ENCODE measurements at places on chromosomes 4 and X.

GRCh38 chrX:150635952-150636351 lies 57.2 kb upstream of the MTMR1 start:
- no peak for DNase-seq

DNA sequence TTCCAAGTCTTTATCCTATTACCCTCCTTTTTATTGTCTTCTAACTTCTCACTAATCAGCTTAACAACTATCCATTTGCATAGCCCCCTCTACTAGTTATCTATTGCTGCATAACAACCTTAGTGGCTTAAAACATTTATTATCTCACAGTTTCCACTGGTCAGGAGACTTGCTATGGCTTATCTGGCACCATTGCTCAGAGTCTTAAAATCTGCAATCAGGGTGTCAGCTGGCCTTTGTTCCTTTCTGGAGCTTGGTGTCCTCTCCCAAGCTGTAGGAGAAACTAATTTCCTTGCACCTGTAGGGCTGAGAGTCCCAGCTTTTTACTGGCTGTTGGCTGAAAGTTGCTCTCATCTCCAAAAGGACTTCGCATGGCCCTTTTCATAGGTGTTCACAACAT lies 137.0 kb upstream of the SMIM31 start:
- DNase-seq, result no peak

DNA sequence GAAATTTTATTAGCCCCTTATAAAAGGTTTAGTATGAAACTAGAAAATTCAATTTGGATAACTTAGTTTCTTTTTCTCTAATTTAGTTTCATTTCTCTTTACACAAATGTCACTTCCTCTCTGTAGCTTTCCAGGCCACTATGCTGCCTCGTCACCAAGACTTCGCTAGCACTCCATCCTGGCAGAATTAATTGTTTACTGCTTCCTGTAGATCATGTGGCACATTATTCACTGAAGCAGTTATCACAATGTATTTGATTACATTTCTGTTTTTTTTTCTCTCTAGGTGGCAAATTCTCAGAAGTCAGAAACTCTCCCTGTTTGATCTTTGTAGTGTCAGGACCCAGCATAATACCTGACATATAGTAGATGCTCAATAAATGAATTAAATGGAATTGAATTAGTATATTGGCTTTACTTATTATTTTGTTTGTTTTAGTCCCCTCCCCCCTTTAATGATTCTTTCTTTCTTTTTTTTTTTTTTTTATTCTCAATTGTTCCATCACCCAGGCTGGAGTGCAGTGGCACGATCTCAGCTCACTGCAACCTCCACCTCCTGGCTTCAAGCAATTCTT lies 9.3 kb upstream of the SAT1 start:
- DNase-seq, result no peak

DNA sequence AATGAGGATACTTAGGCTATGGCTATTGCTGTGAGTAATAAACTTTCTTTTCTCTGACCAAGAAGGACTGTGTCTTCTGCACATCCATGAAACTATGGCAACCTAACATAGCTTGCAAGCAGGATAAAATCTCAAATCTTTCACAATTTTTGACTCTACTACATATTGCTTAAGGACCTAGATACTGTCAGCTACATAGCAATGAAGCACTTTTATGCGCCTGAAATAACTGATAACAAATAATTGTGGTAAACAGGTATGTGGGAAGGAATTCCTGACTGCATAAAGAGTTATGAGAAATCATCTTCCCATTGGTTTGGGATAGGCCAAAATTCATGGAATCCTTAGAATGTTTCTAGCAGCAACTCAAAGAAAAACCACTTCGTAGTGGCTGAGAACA lies 41.2 kb upstream of the PDGFC start:
- DNase-seq, result no peak

GRCh38 chr4:38371391-38371851 lies 292.6 kb upstream of the KLF3 start:
- DNase-seq, result no peak

- no peak for DNase-seq
These were observed 3.3 kb upstream of the HMGB2 start for GRCh38 chr4:173337463-173337862.

GRCh38 chrX:88135735-88136134 lies 611.3 kb upstream of the CPXCR1 start:
- no peak for DNase-seq

DNA sequence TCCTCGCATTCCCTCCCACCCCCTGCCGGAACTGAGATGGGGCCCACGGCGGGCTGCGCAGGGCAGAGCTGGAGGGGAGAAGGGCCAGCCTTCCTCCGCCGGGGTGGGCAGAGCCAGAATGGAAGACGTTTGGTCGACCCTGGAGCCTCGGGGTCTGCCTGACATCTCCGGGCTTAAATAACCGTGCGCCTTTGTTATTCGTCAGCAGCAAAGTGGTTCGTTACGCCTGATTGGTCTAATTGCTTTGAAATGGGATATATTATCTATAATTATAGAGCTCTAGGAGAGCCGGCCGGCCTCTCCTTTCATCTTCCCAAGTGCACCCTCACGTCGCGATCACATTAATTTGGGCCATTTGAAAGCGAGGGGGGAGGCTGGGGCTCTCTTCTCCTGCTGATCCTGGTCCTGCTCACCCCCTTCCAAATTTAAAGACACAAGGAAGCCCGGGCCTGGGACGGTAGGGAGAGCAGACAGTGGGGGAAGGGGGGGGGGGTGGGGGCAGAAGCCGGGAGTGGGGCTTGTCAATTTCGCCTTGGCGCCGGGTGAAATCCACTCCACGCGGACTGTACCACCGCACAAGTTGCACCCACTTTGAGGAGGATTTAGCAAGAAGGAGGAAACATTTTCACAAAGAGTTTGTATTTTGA lies 4.7 kb upstream of the MSX1 start:
- DNase-seq, result no peak

- no peak for DNase-seq
These were observed 587 bp downstream of the CD99 start for GRCh38 chrX:2691543-2692220.

DNA sequence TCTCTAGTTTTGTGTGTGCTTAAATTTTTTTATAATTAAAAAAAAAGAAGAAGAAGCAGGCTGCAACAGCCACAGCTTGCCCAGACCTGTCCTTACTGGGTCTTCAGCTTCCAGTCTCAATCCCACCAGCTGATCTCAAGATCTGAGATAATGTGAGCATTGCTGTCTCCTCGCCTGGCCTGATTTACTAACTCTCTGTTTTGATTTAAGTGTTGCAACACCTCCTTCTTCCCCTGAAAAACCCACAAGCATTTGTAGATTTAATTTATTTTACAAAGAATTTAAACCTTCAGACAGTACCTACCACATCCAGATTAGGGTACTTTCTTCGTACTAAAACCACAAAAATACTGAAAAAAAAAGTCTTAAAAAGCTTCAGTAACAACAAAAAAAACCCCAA lies 38.0 kb downstream of the FAM241A start:
- DNase-seq, result no peak

DNA sequence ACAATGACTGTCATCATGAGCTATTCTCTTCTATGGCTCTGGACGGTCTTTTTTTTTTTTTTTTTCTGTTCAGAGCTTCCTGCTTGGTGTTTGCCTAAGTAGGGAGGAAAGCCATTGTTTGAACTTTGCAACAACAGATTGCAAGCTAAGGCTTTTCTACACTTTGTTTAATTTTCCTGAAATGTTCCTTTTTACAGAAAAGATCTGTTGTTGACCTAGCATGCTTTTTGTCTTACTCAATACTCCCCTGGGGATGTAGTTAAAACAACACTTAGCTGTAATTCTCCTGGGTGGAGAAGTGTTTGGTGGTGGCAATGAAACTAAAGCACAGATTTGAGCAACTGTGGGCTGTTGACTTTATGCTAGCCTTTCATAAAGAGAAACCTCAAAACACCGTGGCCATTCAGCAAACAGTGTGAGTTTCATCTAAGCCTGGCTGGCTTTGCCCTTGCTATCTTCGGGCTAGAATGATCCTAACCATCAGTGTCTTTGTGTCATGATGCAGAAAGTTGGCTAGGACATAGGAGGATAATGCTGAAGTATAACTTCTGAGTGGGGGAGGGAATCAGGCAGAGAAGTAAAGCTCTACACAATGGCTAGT lies 110.5 kb downstream of the ANXA3 start:
- no peak for DNase-seq

- DNase-seq, result no peak
These were observed 131.5 kb upstream of the LDB2 start for GRCh38 chr4:17029964-17030363.

- DNase-seq, result no peak
These were observed 104.2 kb downstream of the TMEM131L start for GRCh38 chr4:153570228-153570973.

- no peak for DNase-seq
These were observed 46.8 kb upstream of the TMPRSS11F start for GRCh38 chr4:68176500-68176899.

- no peak for DNase-seq
These were observed 76.5 kb upstream of the TEX13A start for GRCh38 chrX:105297041-105297440.

GRCh38 chrX:95878874-95879273 lies 805.8 kb upstream of the DIAPH2 start:
- no peak for DNase-seq

GRCh38 chrX:81662381-81662780 lies 460.5 kb downstream of the SH3BGRL start:
- no peak for DNase-seq

DNA sequence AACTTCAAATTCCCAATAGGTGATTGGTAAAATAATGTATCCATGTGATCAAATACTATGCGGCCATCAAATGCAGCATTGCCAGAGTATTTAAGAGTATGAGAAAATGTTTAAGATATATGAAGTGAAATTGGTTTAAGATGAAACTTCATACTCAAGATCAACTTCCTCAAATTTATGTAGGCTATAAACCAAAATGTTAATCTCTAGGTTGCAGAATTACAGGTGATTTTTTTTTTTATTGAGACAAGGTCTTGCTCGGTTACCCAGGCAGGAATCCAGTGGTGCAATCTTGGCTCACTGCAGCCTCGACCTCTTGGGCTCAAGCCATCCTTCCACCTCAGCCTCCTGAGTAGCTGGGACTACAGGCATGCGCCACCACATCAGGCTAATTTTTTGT lies 25.3 kb downstream of the ACSL4 start:
- no peak for DNase-seq

- no peak for DNase-seq
These were observed 44.0 kb upstream of the GATB start for GRCh38 chr4:151804821-151805220.

- no peak for DNase-seq
These were observed 51.9 kb downstream of the GSPT2 start for GRCh38 chrX:51795136-51795535.

GRCh38 chr4:148845609-148846008 lies 403.4 kb upstream of the NR3C2 start:
- no peak for DNase-seq

DNA sequence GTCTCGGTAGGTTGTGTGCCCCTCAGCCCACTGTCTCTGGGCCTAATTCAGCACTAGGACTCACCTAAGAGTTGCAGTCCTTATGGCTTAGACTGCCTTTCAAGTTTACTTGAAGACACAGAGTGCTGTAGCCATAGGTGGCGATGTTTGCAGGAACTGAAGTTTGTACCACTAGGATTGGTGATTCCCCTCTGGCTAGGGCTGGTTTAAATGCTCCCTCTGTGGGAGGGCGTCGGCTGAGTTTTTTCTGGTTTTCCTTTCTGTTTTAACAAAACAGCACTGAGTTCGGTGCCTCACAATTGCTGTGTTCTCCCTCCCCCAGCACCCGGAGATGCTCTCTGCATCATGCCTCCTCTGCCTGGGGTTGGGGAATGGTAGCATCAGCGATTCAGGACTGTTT lies 480.9 kb downstream of the PCDH11X start:
- no peak for DNase-seq

DNA sequence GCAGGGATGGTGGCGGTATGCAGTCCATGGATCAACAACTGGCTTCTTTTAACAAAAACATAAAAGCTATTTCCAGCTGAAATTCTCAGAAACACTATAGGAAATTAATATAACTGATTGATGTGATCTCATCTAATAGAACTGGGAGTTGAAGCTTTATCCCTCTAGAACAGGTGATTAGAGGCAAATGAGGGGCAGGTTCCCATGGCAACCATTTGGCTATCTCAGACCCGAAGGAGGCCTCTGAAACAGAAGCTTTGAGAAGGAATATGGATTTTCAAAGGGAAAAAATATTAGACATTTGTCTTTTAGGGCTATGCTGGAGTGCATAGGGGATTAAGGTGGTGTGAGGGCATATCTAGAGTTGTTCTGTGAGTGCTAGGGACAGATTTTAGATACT lies 50.0 kb downstream of the IGSF1 start:
- no peak for DNase-seq

- no peak for DNase-seq
These were observed 124.6 kb downstream of the COL4A6 start for GRCh38 chrX:108313669-108314068.

GRCh38 chr4:118284169-118284568 lies 68.6 kb downstream of the PRSS12 start:
- DNase-seq, result no peak

- DNase-seq, result no peak
These were observed 176.2 kb upstream of the CXorf66 start for GRCh38 chrX:140141444-140142029.

GRCh38 chr4:102843938-102844337 lies 16.6 kb upstream of the UBE2D3 start:
- no peak for DNase-seq

DNA sequence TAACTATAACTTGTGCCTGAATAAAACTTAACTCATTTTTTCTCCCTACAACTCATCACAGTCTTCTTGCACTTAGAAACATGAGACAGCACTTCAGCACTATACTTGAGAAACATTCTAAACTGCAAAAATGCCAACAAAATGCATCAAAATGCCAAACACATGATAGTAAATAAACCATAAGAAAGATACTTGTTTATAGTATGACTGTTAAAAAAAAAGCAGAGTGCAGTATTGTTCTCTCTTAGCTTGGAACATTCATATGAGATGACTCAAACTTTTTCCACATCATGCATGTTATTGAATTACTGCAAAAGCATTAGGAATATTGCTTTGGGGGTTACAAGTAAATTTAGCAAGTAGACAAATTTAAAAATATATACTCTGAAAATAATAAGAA lies 135.7 kb upstream of the ANXA10 start:
- no peak for DNase-seq

DNA sequence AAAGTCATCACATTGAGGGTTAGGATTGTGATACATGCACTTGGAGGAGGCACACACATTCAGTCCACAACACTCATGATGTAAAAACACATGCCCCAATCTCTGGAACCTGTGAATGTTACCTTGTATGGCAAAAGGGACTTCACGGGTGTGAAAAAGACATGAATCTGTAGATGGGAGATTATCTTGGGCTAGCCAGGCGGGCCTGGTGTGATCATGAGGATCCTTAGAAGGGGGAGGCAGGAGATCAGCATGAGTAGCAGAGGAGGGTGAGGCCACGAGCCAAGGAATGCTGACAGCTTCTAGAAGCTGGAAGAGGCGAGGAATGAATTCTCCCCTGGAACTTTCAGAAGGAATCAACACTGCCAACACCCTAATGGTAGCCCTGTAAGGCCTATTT lies 77.5 kb upstream of the ENPP6 start:
- no peak for DNase-seq

- DNase-seq, result no peak
These were observed 231.1 kb upstream of the CENPE start for GRCh38 chr4:103429283-103429682.

Data from cerebellar nuclear complex (tissue), 1 donor.